ENCODE measurements at places on chromosomes 13 and 19.

DNA sequence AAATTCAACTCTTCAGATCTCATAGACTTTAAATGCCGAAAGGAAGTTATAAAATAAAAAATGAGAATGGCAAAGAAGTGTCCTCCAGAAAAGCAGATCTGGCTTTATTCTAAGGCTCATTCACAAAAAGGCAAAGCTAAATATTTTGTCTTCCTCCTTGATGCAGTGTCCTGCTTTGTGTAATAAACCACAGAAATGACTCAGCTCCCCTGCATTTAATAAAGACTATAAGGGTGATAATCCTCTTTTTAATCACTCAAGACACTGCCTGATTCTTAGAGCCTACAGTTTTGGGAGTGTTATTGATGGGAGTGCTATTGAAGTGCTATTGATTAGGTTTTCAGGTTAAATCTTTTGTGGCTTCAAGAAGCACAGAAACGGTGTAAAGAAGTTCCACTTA, 482.0 kb downstream of the PCDH20 start:
- no peak for DNase-seq

DNA sequence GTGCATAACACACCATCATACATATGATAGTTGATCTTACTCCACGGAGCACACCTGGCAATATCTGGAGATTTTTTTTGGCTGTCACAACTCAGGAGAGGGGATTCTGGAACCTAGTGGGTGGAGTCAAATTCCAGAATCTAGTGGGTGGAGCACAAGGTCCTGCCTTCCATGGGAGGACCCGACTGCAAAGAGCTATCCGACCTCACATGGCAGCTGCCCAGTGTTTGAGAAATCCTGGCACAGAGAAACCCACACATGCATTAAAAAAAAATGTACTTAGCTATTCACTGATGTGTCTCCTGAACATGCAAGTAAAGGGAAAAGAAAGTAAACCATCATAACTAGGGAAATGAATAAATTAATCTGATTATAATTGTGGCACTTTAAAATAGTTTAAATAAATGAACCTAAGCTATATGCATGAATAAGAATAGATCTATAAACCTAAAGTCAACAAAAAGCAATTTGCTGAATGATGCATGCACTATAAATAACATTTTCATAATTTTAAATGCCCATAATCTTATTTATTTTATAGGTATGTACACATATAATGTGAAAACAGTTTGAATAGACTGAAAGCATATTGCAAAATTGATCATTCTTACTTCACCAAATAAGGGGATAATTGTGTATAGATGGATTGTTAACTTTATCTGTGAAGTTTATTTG, 300.3 kb downstream of the MYO16 start:
- no peak for DNase-seq

GRCh38 chr19:37669450-37669914, 14.2 kb upstream of the ZFP30 start:
- no peak for DNase-seq

DNA sequence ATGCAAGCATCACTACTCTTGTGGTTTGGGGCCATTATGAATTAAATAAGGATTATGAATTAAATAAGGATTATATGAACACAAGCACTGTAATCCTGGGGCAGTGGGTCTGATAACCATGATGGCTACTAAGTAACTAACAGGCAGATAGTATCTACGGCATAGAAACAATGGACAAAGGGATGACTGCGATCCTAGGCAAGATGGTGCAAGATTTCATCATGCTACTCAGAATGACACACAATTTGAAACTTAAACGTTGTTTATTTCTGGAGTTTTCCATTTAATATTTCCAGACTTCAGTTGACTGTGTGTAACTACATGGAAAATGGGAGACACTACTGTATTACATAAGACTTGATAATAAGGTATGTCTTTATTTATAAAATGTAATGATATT, 15.1 kb downstream of the KCNRG start:
- no peak for DNase-seq

DNA sequence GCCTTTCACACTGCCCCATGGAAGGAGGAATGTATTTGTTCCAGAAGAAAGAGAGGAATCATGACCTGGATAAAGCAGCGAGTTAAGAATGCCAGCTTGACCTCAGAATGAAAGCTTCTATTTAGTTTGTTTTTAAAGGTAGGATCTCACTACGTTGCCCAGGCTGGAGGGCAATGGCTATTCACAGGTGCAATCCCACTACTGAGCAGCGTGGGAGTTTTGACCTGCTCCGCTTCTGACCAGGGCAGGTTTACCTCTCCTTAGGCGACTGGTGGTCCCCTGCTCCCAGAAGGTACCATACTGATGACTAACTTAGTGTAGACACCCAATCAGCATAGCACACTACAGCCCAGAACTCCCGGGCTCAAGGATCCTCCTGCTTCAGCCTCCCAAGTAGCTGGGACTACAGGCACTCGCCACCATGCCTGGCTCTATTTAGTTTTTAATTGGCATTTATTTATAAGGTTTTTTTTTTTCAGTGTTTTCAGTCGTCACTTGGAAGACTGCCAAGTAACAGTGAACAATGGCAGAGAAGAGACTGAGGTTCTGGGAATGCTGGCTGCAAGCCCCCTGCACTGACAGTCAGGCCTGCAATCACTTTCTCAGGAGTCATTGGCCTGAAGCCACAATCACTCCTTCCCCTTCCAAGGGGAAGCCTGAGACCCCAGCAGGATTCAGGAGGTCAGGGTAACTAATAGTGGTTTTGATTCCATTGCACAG, 73.1 kb downstream of the EPS15L1 start:
- no peak for DNase-seq

GRCh38 chr19:44587963-44588770, 25.2 kb upstream of the IGSF23 start:
- no peak for DNase-seq

DNA sequence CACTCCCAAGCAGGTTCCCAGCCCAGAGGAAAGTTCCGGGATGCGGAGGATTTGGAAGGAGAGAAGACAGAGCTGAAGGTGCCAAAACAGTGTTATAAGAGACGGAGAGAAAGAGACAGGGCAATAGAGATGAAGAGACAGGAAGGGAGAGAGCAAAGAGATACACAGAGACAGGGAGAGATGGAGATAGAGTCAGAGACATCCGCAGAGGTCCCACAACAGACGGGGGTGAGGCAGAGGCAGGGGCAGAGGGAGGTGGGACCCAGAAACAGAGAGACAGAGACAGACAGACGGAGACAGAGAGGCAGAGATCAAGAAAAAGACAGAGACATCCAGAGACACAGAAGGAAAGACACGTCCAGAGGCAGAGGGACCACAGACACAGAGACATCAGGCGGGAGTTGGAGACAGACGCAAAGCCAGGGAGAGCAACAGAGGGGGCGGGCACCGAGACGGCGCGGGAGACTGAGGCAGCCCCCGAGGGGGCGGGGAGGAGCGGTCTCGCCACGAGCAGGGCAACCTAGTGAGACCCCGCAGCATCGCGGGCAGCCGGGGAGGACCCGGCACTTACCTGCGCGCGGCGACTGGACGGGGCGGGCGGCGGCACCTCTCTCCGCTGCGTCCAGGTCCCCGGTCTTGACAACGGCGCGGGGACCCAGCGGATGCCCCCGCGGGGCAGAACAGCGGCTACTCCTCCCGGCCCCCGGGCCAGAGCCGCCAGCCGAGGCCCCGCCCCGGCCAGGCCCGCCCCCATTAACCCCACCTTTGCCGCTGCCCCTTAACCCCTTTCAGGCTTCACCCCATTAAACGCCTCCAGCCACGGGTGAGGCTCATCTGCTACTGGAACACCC, at the start of gene GPR4:
Gene GPR4, minus strand, starts transcription at position 689 of the 851 bp plus-strand sequence. CDS start 10,346 bp downstream, outside the sequence.
- no peak for DNase-seq

DNA sequence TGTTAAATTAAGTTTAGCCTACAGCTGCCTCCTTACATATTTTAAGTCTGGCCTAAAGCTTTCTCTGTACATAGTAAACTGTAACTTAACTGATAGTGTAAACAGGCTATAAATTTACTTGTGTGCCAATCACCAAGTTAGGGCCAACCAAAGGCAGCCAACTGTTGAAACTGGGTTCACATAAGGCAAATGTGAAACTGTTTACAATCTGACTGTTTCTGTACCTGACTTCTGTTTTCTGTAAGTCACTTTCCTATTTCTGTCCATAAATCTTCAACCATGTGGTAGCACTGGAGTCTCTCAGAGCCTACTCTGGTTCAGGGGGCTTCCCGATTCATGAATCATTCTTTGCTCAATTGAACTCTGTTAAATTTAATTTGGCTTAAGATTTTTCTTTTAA, 103.1 kb downstream of the RAP2A start:
- no peak for DNase-seq

- no peak for DNase-seq
These were observed 5.0 kb downstream of the FBN3 start for GRCh38 chr19:8144273-8144995.

DNA sequence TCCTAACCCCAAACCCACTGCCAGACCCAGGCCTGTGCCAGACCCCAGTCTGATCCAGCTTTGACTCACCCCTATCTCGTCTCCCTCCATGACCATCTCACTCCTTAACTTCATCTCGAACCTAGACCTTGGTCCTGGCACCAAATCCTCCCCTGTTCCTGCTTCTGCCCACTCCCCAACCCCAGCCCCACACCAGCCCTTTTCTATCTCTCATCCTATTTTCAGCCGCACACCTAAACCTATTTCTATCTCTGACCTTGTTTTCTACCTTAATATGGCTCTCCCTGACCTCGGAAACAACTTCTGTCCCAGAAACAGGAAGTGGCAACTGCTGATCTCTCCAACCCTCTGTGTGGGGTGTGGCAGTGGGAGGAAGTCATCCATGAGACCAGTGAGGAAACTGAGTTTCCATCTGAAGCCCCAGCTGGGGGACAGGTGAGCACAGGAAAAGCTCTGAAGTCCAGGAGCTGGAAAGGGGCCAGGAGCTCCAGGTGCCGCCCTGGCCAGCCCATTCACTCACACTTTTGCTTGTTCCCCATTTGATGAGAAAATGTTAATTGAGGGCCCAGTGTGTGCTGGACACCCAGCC, 13.7 kb downstream of the PTH2 start:
- DNase-seq, result no peak

DNA sequence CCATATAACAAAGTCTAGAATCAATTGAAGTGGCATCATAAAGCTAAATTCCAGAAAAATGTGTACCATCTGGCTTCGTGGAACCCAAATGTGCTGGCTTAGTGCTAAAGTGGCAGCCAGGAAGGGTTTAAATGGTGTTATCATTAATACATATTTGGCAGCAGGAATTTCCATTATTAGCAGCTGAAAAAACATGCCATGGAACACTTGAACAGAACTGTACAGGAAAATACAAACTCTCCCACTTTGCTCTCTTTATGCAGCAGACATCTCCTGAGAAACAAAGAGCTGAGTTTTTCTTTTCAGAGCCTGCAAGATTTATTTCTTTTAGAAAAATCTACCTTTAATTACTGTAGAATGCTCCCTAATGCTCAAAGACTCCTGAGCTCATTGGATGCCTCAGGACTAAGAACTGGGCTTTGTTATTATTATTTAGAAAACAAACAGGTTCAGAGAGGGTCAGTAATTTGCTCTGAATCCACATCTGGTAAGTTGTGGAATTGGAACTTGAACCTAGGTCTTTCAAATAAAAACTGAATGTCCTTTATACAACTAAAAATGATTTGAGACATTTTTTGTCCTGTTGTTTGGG, 179.0 kb downstream of the LACC1 start:
- DNase-seq, result no peak

- no peak for DNase-seq
These were observed 862.8 kb downstream of the PCDH9 start for GRCh38 chr13:66367356-66367755.

DNA sequence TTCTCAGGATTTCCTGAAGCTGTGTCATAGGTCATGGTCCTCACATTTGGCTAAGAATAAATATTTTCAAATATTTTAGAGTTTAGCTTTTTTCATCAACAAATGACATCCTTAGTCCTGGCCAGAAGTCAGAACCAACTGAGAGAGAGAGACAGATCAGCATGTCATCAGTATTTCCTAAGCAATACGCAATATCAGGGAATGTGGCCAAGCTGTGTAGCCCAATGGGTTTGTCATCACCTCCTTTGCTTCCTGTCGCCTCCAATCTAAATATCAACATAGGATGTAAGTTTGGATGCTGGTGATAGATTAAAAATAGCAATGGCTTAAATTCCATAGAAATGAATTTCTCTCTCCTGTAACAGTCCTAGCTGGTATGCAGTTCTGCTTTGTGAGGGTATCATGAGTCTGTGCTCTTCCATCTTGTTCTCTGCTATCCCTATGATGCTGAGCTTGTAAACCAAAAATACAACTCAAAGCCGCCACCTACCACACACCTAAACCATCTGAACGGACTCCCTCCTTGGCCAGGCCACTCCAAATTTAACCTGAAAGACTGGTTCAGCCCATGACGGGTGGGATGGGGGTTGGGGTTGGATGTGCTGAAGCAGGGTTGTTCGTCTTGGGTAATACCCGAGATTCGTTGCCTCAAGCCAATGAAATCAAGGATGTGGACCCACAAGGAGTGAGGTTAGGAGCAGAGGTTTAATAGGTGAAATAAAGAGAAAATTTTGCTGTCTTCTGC, 10.0 kb upstream of the IGSF23 start:
- no peak for DNase-seq

GRCh38 chr13:25886438-25887214, 165.2 kb downstream of the SHISA2 start:
- DNase-seq, result no peak

All from NCI-H2107 (cell line).